ENCODE measurements at places on chromosomes 7 and 10.

- DNase-seq = no peak
Measured at GRCh38 chr10:129937351-129937751, 26.7 kb downstream of the EBF3 start.

DNA sequence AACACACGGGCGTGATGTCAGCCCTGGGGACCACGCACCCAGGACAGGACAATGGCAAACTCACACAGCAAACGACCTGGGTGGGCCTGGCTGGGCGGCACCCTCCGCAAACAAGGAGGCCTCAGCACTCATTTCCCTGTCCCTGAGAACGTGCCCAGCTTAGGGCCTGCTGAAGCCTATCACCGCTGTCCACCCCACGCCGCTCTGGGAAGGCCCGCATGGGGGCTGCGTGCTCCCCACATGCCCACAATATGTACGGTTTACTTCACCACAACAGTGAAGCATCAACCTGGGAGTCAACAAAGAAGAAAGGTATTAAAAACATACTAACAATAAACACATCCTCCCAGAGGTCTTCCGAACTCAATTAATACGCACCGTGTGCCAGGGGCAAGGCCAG is 12.2 kb downstream of the MAD1L1 start:
- no peak for DNase-seq

DNA sequence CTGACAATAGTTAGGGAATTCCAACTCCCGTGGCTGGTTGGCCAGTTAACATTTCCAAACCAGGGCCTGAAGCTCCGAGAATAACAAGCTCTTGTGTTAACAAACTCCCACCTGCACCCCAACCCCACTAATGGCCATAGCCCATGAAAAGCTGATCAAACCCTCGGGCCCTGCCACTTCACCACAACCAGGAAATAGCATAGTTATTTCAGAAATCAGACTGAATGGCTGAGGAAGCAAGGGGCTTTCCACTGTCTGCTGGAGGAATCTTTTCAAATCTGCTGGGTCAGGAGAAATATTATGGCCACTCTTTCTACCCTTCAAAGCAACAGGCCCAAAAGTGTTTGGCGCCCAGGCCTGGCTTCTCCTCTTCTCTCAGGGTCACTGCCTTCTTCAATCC is 145.6 kb downstream of the GLCCI1 start:
- DNase-seq = no peak

GRCh38 chr10:70694418-70695141 is 22.3 kb downstream of the ADAMTS14 start:
- no peak for DNase-seq

GRCh38 chr7:94087664-94088352 is 83.7 kb upstream of the BET1 start:
- DNase-seq = peak; percentile 12

GRCh38 chr7:157425137-157425731 is 88.4 kb downstream of the DNAJB6 start:
- DNase-seq = no peak

GRCh38 chr7:79410345-79410744 is 43.1 kb downstream of the MAGI2 start:
- DNase-seq = no peak

DNA sequence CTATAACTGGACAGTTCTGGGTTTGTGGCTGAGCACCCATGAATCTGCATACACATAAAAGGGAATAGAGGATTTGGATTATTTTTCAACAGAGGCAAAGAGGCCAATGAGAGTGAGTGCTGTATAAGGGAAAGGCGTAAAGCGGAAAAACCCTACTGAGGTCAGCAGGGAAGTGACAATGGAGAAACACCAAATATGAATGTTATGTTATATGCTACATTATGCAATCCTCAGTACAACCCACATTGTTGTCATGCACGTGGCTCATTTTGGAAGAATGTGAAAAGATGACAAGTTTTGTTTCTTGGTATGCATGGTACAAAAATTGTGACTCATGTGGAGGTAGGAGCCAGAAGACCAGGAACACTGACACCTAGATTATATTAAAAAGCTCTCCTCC is 113.6 kb upstream of the AMPH start:
- DNase-seq = no peak

- peak; percentile 55 for DNase-seq
Measured at GRCh38 chr10:110221721-110222261, 14.4 kb downstream of the MXI1 start.

- no peak for DNase-seq
Measured at GRCh38 chr7:71472962-71473361, 341.0 kb downstream of the GALNT17 start.

- DNase-seq = no peak
Measured at GRCh38 chr7:23347682-23348180, 48.6 kb downstream of the MALSU1 start.

- DNase-seq = peak; percentile 28
Measured at GRCh38 chr7:20310963-20311742, 19.5 kb upstream of the ITGB8 start.

GRCh38 chr7:114937446-114937845 is 15.6 kb downstream of the MDFIC start:
- DNase-seq = no peak

DNA sequence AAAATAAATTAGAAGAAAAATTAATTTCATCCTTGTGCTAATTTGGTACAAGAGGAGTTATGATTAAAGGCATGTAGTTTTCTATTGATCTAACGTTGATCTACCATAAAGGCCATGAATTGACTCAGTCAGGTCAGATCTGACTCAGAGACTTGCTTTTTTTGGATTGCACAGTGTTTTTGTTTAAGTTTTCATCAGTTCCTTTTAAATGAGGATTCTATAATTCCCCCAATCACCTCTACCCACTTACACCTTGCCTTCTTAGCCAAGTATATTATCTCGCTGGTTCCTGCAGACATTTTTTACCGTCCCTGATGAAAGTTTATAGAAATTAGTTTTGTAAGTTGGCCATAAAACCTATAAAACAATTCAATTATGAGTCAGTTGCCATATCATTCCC is 132.4 kb upstream of the PALS2 start:
- DNase-seq = no peak

- peak; percentile 15 for DNase-seq
Measured at GRCh38 chr10:103493916-103494877, 692 bp downstream of the NEURL1 start.

- DNase-seq = no peak
Measured at GRCh38 chr10:92574548-92575261, 812 bp upstream of the IDE start.

GRCh38 chr7:44664780-44665461 is 58.5 kb downstream of the OGDH start:
- DNase-seq = no peak

DNA sequence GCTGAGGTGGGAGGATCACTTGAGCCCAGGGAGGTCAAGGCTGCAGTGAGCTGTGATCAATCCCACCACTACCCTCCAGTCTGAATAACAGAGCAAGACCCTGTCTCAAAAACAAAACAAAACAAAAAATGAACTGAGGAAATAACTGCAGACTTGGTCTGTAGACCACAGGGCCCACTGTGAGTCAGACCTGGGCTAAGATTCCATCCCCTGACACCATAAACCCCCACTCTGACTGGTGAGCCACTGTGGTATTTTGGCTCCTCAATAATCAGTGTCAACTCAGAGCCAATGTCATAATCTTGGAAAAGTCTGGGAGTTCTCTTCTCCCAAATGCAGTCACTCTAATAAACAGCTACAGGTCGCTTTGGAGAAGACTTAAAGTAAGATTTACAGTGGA is 24.0 kb upstream of the ERCC6 start:
- no peak for DNase-seq

GRCh38 chr10:104811166-104811565 is 170.1 kb downstream of the SORCS3 start:
- DNase-seq = no peak

- no peak for DNase-seq
Measured at GRCh38 chr10:119863951-119864565, 8.6 kb downstream of the MCMBP start.

GRCh38 chr7:141710301-141710700 is 2.1 kb downstream of the WEE2 start:
- DNase-seq = no peak

DNA sequence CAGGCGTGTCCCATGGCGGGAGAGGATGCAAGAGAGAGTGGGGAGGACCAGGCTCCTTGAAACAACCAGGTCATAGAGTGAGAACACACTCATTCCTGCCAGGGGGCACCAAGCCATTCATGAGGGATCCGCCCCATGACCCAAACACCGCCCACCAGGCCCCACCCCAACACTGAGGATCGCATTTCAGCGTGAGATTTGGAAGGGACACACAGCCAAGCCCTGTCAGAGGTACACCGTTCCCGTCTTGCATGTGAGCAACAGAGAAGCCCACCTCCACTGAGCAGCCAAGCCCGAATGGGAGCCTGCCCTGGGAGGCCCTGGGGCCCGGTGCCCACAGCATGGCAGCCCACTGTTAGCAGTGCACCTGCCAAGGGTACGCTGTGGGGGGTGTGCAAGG is 7.9 kb upstream of the ARPC1B start:
- no peak for DNase-seq

- DNase-seq = peak; percentile 14
Measured at GRCh38 chr7:2633538-2634266, 1.9 kb downstream of the TTYH3 start.

GRCh38 chr7:105678811-105679495 is 97.7 kb upstream of the EFCAB10 start:
- no peak for DNase-seq

DNA sequence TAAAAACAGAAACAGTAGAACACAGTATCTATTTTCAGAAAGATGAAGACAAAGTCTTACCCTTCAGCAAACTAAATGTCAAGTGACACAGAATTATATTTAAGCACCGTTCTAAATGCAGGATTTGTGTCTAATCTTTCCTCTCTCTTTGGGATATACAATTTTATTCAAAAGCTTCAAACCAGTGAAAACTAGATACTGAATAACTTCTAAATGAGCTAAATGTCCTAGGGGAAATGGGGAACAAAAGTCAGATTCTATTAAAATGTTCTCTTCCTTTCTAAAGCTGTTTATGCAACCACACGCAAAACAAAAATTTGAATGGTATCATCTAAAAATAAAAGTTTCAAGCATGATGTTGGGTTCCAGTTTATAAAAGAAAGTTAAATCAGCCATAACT is 136.4 kb upstream of the AOAH start:
- no peak for DNase-seq

DNA sequence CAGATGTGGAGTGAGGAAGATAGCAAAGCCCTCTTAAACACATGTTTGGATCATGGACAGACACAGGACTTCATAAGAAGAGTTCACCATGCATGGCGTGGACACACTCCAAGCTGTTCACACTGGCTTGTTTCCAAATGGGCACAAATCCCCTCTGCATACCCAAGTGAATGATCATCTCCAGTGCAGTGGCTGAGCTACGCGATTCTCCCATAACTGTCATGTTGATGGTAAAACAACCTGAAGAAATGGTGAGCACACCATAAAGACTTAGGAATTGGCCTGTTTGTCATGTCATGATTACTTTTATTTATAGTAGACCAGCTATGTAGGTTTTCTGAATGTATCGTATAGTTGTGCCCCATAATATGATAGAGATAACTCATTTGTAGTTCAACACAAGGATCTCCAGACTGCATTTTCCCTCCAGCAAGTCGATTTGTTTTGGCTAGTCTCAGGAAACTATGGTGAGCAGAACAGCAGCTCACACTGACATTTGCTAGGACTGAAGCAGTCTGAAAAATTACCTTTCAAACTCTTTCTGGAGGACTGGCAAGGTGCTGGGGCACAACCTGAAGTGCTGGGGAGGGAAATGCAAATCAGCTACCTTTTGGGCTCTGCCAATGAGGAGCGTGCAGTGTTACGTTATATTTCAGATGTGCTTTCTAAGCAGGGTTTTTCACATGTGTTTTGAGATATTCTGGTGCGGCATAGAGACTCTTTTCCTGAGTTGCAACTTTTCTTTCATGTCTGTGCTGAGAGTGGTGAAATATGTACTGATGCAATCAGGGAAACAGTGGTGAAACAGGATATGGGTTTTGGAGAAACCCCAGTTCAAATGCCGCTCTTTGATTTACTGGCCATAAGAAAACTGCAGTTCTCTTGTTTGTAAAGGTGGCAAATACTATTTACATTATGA is 629.6 kb upstream of the DPP6 start:
- no peak for DNase-seq

DNA sequence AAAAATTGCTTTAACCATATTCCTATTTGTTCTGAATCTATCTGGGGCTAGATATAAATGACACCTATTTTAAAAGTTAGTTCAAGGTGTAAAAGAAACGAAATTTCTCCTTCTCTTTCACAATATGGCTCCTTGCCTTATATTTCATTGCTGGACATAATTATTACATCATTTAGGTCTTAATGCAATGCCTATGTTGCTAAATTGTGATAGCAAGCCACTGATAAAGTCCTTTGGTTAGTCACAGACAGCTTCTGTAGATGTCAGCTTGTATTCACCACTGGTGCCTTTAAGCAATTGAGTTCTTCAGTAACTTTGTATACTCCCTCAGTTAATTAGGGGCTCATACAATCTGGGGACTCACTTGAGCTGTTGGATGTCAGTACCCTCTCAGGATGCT is 1236.6 kb downstream of the GATA3 start:
- no peak for DNase-seq

- no peak for DNase-seq
Measured at GRCh38 chr10:117264782-117265181, 23.9 kb downstream of the SLC18A2 start.

- DNase-seq = no peak
Measured at GRCh38 chr10:19245889-19246752, 197.5 kb downstream of the MALRD1 start.

- no peak for DNase-seq
Measured at GRCh38 chr10:9091530-9092093, 1037.1 kb downstream of the GATA3 start.

DNA sequence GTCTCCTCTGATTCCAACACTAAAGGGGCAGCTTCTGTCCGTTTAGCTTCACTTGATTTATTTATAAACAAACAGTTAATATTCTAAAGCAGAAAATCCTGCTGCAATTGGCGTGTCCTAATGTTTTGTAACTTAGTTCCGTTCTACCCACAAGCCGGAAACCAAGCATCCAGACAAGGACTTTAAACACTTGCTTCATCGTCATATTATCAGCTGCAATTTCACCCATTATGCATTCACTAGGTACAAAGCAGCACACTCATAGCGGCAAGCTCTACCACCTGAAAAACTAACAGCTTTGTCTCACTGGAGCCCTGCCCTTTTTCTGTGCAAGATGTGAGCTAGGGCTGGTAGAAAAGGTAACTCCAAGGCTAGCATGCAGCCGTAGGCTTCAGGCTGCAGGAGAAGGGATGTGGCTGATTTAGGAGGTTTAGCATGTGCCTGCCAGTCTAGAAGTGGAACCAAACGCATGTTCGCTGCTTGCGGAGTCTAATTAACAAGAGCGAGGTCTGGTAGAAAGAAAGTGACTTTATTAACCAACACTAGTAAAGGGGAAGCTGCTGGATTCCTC is 43.7 kb upstream of the BPGM start:
- DNase-seq = no peak

DNA sequence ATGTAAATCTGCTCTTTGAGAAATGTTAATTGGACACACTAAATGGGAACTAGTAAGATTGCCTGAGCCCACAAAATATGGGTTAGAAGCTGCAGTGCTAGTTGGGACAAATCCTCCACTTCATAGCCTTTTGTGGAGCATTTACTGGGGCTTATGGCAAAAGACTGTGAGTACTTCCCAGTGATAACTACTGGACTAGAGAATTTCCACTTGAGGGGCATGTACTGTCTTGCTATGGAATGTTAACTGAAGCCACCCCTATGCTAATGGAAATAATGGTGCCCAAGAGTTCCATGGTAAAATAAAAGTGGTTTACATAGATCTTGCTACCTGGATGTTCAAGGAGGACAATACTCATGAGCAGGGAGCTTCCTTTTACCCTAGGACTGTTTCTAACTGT is 29.3 kb downstream of the AVL9 start:
- DNase-seq = no peak

GRCh38 chr7:90994121-90994520 is 270.1 kb upstream of the FZD1 start:
- no peak for DNase-seq

- no peak for DNase-seq
Measured at GRCh38 chr10:110744782-110745181, 100.6 kb downstream of the RBM20 start.
